Stimulated activated CD8-positive, alpha-beta memory T cell treated with anti-CD3 and anti-CD28 coated beads, Interleukin-7, amount 100 ng/mL, for 24 hours (primary cell): ENCODE measurements at places on chromosomes 1 and 21.

GRCh38 chr1:93042187-93043056 lies 36.7 kb upstream of the MTF2 start:
- no peak for DNase-seq

GRCh38 chr1:53484705-53485477 lies 25.7 kb downstream of the DMRTB1 start:
- no peak for DNase-seq

GRCh38 chr1:209155546-209155945 lies 428.0 kb upstream of the CAMK1G start:
- no peak for DNase-seq

DNA sequence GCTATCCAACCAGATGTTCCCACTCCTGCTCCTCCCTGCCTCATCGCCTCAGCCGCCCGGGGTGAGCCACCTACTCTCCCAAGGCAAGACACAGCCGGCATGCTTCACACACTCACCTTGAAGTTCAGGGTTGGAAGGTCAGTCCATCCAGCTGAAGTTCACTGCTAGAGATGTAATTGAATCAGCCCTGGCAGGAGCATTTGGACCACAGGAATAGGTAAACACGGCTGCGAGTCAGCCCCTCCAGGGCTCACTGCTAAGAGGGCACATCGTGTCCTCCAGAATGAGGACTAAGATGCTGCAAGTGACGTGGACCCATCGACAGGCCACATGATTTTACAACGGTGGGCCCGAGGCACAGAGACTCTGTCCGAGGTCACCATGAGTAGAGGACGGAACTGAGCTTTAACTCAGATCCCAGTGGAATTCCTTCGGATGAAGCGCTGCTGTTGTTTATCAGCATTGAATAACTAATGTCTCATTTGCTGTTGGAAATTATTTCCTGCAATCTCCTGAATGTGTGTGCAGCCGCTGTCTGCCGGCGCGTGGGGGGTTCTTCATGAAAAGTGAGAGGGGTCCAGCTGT lies 41.9 kb downstream of the RSPH1 start:
- no peak for DNase-seq

DNA sequence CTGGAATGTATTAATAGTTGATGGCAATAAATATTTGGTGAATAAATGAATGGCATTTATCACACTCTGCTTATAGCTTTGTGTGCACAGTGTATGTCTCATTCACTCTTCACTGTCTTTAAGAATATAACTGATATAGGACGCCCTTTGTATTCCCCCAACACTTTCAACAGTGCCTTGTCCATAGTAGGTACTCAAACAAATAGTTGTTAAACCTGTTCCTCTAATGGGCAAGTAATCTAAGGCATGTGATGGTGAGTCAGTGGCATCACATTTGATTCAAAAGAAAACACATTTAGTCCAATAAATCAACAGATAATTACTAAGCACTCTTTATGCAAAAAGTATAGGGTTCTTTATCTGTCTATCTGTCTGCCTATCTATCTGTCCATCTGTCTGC lies 11.2 kb upstream of the RXRG start:
- no peak for DNase-seq

GRCh38 chr1:25487628-25488027 lies 55.8 kb upstream of the LDLRAP1 start:
- DNase-seq: no peak

DNA sequence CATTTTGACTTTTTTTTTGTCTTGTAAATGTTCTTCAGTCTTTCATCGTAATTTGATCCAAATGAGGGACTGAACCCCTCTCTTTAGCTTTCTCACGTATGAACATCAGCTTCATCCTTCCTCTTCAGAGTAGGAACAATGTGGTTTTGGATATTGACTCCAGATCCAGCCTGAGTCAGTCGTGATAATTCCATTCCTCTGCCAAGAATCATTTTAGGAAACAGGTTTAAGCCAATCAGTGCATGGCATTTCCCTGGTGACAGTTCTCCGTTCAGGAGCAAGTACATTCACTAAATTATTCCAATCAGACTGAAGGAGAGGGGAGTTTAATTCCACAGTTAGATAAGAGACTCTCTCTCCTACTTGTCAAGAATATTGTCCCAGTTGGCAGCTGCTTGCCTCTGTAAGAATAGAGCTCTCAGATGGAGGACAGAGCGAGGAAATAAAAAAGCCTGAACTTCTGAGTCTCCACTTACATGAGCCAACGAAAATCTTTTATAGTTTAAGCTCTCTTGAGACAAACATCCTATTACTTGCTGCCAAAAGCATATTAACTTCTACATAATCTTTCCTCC lies 18.6 kb downstream of the RHOU start:
- no peak for DNase-seq

GRCh38 chr1:68528243-68528642 lies 31.4 kb upstream of the DEPDC1 start:
- DNase-seq: no peak
